Omental fat pad (tissue), 4 donors: ENCODE measurements at places on chromosomes 4 and X.

DNA sequence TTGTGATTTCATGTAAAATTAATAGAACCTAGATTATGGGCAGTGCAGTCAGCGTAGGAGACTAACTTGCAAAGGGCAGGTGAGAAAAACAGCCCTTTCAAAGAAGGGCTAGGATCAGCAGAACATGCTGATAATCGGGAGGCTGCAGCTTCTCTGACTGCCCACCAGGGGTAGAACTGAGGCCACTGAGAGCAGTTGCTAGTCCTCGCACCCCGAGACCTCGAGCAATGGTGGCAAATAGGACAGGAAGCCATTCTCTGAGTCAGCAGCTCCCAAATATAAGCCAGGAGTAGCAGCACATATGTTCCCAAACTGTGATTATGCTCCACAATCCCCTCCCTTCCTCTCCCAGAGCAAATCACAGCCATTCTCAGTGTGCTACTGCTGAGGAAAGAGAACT is 186.5 kb downstream of the MSL3 start:
- no peak for DNase-seq

- no peak for DNase-seq
These were observed 531 bp upstream of the MANBA start for GRCh38 chr4:102761296-102761701.

- no peak for DNase-seq
These were observed 654.2 kb downstream of the PCDH7 start for GRCh38 chr4:31374256-31374960.

DNA sequence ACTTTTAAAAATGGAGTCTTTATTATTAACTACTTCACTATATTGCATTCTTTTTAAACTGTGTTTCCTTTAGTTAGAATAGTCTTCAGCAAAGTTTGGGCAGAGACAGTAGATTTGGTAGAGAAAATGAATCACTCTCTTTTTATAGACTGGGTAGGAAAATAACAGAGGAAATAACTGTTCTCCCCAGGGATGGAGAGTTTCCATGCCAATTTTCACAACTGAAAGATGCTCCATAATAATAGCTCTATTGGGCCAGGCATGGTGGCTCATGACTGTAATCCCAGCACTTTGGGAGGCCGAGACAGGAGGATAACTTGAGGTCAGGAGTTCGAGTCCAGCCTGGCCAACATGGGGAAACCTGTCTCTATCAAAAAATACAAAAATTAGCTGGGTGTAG is 13.1 kb downstream of the HSD17B13 start:
- DNase-seq: no peak

GRCh38 chrX:128464116-128464515 is 411.9 kb upstream of the ACTRT1 start:
- DNase-seq: no peak

DNA sequence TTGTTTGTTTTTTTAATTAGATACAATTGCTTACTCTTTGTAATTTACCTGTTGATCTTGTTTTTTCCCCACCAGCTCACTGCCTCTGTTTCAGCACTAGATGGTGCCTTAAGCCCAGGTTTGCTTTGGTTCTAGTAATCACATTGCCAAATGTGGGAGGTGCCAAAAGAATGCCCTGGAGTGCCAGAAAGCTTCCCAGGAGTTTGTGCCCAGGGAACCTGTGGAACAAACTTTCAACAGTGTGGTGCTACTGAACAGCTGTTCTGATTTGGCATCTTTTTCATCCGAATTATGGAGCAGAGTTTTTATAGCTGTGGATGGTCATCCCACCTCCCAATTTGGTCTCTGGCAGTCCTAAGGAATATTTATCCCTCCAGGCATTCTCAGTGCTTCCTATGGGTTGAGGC is 1000.7 kb downstream of the STIM2 start:
- no peak for DNase-seq

DNA sequence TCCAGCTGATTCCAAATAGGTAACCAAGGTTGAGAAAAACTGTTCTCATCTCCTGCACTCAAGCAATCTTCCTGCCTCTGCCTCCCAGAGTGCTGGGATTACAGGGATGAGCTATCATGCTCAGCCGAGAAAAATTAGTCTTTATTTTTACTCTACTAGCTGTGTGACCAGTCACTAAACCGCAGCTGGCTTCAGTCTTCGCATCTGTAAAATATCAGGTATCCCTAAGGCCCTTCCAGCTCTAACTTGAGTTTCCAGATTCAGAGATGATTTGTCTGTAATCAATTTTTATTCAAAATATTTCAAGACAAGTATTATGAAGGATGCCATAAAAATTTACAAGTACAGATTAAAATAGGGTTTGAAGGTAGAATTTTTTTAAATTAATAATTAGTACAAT is 3.5 kb downstream of the ADH6 start:
- DNase-seq: no peak

- DNase-seq: no peak
These were observed 118.6 kb downstream of the PALLD start for GRCh38 chr4:168615294-168616065.

DNA sequence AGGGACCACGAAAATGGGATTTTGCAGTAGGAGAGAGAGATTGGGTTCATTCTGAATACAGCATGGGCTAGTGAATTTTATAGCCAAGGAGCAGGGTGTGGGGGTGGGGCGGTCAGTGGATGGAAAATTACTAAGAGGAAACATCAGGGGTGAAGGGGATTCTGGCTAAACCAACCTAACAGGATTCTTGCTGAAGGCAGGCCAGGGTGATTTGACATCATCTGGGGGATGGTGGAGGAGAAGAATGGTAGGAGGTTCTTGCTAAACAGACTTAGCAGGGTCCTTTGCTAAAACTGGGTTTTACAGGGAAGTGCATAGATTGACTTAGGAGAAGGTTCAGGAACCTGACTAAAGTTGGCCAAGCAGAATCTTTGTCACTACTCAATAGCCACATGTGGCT is 91.9 kb downstream of the DNAAF6 start:
- DNase-seq: no peak

GRCh38 chr4:3203971-3204431 is 45.0 kb upstream of the MSANTD1 start:
- no peak for DNase-seq

DNA sequence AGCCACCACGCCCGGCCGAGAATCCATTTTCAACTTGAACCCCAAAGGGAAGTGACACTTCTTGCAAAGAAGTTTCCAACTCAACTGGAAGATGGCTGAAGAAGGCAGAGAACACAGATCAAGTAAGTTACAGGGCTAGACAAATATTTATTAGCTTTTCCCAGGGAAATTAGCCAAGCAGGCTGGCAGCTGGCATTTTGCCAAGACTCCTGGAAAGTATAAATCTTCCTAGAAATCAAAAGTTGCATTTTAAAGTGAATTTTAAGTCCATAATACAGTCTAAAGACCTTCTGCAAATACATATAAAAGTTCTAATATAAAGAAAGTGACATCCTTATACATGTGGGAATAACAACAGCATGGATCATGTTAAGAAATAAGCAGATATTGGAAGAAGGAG is 3.4 kb upstream of the MRPL1 start:
- no peak for DNase-seq

GRCh38 chrX:19879181-19879580 is 8.2 kb downstream of the SH3KBP1 start:
- no peak for DNase-seq

DNA sequence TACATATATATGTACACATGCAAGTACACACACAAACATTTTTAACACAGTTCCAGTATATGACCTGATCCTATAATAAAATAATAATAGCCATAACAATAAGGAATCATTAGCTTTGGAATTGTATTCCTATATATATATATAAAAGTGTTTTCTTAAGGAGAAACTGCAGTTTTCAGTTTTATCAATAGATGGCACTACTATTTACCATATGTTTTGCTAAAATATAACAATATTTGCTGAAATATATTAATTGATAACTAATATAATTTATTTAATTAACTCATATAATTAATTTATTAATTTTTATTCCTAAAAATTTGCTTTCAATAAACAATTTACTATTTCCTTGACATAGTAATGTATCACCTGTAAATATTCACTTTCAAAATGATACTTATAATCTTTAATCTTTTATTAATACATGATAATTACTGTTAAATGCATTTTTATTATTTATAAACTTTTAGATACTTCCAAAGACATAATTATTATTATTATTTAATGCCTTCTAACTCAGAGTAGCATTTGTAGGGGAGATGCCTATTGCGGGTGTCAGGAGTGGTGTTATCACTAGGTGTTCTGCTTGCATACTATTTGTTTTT is 599.5 kb downstream of the FSTL5 start:
- no peak for DNase-seq

GRCh38 chr4:29051381-29051965 is 1668.7 kb upstream of the PCDH7 start:
- DNase-seq: no peak

- no peak for DNase-seq
These were observed 11.6 kb upstream of the MAD2L1 start for GRCh38 chr4:120078216-120078615.

GRCh38 chrX:2484256-2484655 is 16.5 kb downstream of the DHRSX start:
- no peak for DNase-seq

GRCh38 chr4:145938618-145939440 is at the start of gene ZNF827:
Gene ZNF827, minus strand, starts transcription at chr4:145938823. Its CDS starts 416 bp downstream, at chr4:145938407.
- peak; percentile 24 for DNase-seq

- DNase-seq: no peak
These were observed at the start of gene ADGRL3 for GRCh38 chr4:61200187-61200915. Gene ADGRL3, plus strand, starts transcription at chr4:61200326.

DNA sequence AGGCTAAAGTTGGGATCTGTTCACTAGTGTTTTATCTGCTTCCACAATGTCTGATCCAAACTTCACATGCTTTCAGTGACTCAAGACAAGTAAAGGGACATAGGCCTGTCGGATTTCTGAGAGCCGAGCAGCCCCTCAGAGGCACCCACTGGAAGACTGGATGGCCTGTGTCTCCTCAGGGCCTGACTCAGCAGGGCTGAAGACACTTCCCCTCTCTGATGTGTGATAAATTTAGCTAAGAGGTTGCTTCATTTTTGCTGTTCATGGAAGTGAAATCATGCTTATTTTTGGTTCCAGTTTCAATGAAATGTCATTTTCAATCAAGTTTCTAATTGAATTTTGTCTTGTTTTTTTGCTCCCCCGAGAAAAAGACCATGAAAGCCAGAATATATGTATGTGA is 93.7 kb downstream of the MXRA5 start:
- no peak for DNase-seq

DNA sequence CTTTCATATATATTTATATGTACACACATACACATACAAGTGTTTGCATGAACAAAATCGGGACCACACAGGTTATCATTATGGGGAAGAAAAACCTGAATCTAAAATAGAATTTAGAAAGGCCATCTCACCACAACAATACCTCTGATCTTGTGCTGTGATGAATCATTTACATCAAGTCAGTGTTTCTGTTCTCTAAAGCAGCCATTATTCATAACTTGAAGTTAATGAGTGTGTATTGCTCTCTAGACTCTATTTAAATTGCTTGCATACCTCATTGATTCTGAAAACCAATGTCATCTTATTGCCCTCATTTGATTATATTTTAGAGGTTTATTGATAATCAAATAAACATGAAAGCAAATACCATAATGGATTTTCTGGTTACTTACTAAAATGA is 71.6 kb downstream of the FAM114A1 start:
- no peak for DNase-seq

GRCh38 chrX:17706676-17707075 is 30.6 kb upstream of the SCML1 start:
- DNase-seq: no peak

DNA sequence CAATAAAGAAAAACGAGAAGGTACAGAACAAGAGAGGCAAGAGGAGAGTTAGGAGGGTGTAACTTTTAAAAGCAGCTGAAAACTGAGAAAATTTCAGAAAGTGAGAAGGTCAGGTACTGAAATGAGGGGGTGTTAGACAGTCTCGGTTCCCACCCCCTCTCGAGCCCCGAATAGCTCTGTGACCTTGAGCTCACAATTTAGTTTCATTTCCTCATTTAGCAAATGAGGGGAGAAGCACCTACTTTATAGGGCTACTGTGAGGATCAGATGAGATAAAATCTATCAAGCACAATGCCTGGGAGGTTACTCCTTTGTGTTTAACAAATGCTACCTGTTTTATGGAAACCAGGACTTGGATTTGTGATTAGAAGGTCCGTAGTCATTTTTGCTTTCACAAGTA is 4.9 kb downstream of the UGT8 start:
- DNase-seq: no peak

GRCh38 chr4:48296365-48296764 is 26.7 kb upstream of the TEC start:
- no peak for DNase-seq

- no peak for DNase-seq
These were observed 859 bp downstream of the SMARCA1 start for GRCh38 chrX:129522184-129523078.

- no peak for DNase-seq
These were observed 941.8 kb downstream of the RAPGEF2 start for GRCh38 chr4:160044693-160045092.

GRCh38 chr4:55078987-55079386 is 46.4 kb downstream of the KDR start:
- DNase-seq: no peak

DNA sequence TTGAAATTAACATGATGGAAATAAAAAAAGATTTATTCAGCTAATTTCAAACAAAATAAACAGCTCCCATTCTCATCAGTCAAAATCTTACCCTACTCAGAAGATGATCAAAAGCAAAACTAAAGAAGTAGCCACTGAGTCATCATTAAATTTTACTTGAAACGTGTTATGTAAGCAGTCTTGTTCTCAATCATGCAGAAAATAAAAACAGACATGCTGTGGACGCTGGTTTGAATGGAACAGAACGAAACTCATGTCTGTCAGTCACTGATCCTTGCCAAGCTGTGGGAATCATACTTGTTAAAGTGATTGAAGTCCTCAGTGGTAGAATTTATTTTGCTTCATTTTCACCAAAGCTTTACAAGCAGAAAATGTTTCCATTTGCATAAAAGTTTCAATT is 77.2 kb upstream of the TLR3 start:
- no peak for DNase-seq

GRCh38 chr4:47382846-47383360 is 80.6 kb downstream of the COMMD8 start:
- no peak for DNase-seq

DNA sequence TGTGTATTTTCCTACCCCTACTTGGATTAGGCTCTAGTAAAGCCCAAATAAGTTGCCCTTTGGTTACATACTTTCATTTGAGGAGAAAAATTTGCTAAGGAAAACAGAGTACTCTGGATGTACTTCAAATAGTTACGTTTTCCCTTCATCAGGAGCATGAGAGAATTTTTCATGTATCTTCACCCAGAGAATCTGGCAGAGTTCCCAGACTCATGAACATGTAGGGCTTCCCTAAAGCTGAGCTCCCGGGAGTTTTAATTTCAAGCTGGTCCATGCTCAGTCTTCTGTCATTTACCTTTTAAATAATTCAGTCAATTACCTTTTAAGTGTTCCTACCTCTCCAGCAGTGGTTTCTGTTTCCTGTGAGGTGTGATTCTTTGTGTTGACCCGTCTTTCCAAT is 367.5 kb upstream of the GRID2 start:
- no peak for DNase-seq
